ENCODE measurements at places on chromosomes 7 and 10.
A peak's percentile ranks its signal among the peaks of the same experiment; 100 is the strongest.

DNA sequence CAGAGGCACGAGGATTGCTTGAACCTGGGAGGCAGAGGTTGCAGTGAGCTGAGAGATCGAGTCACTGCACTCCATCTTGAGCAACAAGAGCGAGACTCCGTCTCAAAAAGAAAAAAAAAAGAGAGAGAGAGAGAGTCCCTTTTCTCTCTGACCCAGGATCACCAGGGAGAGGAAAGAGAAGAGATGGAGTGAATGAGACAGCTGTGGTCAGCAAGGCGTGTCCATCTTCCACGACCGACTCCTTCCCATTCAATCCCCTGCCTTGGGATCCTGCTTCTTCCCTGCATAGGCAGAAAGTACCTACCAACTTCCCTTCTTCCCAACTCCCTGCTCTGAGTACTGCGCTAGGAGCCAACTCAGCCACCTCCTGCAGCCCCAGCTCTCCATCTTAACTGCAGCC is 5.2 kb upstream of the ZAN start:
- no peak for DNase-seq

- no peak for DNase-seq
These were observed at the start of gene CUZD1 for GRCh38 chr10:122845783-122846332. Gene CUZD1, minus strand, starts transcription at chr10:122845857. Its CDS starts 14 bp downstream, at chr10:122845843.

DNA sequence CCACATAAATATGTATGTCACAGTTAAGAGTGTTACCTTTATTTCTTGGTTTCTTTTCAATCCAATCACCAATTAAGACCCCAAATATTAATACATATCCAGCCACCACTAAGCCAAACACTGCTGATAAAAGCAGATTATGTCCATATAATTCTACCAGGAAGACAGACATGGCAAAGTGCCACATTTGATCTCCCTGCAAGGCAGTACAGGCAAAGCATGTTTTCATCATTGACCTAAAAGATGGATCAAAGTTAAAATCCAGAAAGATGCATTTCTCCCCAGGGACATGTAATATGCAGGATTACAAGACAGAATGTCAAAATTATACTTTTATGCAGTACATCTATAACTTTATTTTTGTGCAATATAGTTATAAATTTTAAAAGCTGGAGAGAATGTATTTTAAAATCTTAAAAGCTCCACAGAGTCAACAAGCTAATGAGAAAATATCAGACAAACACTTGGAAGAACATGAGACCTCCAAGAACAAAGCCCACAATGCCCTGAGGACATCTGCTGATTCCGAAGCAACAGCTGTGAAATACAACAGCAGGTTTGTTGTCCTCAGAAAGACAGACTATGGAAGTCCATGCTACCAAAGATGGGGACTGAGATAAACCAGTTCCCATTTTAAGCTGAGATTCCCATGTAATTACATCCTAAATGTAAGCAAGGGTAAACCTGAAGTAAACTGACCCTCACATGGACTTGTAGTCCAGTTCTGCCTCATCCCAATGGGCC is 54.5 kb upstream of the TOMM7 start:
- DNase-seq = no peak

DNA sequence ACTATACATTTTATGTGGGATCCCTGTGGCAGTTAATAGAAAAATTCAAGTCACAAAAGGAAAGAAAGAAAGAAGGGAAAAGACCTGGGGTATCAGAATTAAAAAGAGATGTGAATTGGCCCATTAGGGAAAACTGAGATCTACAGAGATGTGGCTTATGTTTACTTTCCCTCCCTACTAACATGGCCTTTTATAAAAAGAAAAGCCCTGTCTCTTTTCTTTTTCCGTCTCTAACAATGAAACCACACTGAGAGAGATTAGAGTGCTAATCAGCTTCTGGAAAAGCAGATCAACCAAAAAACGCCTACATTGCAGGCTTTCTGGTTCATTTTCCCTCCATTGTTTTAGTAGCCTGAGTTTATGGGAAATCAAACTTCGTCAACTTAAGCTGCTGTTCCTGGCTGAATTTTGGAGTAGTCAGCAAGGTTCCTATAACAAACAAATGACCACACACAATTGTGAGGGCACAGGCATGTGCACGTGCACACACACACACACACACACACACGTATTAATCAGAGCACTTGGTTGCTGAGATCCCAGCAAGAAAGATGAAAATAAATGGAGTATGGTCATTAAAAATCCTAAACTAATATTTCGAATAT is 235.1 kb downstream of the SORCS1 start:
- no peak for DNase-seq

- no peak for DNase-seq
These were observed 8.3 kb downstream of the GALNT17 start for GRCh38 chr7:71140264-71140663.

- DNase-seq = no peak
These were observed 158.5 kb downstream of the DKK1 start for GRCh38 chr10:52472406-52473146.

DNA sequence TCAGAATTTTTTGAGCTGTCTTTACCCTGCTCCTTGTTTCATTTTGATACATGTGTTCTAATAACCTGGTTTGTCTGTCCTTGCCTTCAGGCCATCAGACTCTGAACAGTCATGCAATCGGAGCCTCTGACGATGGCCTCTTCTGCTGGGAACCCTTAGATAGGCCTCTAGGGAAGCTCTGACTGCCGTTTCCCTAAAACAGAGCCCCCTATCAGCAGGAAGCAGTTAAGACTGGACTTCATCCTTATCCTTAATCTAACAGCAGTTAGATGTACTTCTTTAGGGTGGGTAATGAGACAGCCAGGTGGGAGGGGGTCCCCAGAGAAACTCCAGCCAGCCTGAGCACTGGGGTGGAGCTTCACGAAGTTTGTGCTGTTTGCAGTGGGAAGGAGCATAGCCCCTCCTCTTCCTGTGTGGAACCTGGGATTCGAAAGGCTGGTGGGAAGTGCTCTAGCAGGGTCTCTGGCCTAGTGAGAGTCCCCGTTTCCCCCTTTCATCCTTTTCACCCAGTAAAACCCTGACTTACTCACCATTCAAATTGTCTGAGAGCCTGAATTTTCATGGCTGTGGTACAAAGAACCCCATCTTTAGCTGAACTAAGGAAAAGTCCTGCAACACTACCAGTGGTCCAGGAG is 28.4 kb upstream of the SORCS3 start:
- DNase-seq = no peak

- DNase-seq = no peak
These were observed 121.0 kb downstream of the ITIH5 start for GRCh38 chr10:7545792-7546191.

- DNase-seq = no peak
These were observed 9.2 kb upstream of the SLC18A3 start for GRCh38 chr10:49600781-49601400.

- no peak for DNase-seq
These were observed 48.1 kb upstream of the GLCCI1 start for GRCh38 chr7:7920481-7920880.

- DNase-seq = no peak
These were observed 66.7 kb downstream of the CCDC3 start for GRCh38 chr10:12934777-12935176.

GRCh38 chr7:157910446-157910845 is 573.6 kb downstream of the DNAJB6 start:
- no peak for DNase-seq

- DNase-seq = no peak
These were observed 178.6 kb downstream of the CXCL12 start for GRCh38 chr10:44206127-44206818.

DNA sequence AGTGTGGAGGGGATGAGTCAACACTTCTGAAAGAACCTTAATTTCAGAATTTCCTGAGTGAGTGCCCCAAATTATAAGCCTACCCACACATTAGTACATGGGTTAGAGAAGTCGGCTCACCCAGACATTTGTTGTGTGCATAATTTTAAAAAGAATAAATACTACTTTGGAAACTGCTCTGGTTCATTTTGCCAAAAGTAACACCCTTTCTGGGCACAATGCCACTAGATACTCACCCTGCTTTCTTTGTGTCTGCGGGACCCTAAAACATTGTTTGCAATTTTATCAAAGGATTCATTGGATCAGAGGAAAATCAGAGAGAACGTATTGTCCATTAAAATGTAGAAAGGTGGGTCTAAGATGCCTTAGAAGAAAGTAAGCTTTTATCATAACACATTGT is 245.5 kb upstream of the NRP1 start:
- DNase-seq = no peak

DNA sequence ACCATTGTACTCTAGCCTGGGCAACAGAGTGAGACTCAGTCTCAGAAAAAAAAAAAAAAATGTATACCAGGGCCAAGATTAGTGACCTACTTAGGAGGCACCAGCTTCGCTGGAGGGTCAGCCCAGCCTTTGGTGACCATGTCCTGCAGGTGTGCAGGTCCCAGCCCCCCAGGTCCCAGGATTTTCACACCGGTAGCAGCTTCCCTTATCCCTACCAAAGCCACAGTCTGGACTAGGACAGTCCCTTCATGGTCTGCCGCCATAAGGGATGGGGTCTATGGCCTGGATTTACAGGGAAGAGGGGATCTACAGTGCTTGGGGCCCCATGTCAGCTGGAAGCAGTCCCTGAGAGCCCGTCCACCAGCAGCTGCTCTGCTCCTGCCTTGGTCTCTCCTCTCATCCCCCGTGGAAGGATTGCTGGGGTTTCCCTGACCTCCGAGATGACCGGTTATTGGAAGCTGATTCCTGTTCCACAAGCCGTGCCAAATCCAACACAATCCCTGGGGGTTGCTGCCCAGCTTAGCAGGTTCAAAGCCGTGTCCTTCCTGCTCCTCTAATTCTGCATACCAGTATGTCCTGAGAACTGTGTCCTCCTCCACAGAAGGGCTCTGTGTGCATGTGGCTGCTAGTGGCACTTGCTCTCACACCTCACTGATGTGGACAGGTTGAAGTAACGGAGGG is 11.0 kb upstream of the NDUFB2 start:
- DNase-seq = no peak

- DNase-seq = no peak
These were observed 364.2 kb downstream of the GLRX3 start for GRCh38 chr10:130500261-130501000.

GRCh38 chr7:39252916-39253315 is 275.2 kb downstream of the POU6F2 start:
- DNase-seq = no peak

GRCh38 chr10:113557424-113557862 is 4.6 kb downstream of the HABP2 start:
- DNase-seq = no peak

DNA sequence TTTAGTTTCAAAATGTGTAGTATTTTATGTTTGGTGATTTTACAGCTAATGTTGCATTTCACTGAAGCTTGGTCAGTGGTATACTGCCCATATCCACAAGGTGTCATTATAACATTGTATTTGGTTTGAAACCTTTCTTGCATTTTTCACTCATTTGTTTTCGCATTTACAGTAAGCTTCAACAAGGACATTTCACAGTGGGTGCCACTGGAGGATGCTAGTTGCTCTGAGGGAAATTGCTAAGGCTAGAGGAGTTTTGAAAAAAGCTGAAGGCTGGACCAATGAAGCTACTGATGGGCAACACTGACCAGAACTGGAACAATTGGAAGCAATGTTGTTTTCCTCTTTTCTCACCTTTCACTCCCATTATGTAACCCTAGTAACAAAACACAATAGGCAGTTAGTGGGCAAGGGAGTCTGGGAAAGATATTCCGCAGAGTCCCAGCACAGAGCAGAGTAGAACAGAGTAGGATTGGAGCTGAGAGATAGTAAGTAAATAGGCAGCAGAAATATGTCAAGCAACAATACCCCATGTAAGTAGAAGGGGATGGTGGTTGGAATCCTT is 23.6 kb upstream of the SRI start:
- no peak for DNase-seq

- DNase-seq = no peak
These were observed 11.7 kb downstream of the PTPRE start for GRCh38 chr10:127918572-127918971.

GRCh38 chr10:100791369-100792058 is 46.1 kb downstream of the PAX2 start:
- DNase-seq = no peak

DNA sequence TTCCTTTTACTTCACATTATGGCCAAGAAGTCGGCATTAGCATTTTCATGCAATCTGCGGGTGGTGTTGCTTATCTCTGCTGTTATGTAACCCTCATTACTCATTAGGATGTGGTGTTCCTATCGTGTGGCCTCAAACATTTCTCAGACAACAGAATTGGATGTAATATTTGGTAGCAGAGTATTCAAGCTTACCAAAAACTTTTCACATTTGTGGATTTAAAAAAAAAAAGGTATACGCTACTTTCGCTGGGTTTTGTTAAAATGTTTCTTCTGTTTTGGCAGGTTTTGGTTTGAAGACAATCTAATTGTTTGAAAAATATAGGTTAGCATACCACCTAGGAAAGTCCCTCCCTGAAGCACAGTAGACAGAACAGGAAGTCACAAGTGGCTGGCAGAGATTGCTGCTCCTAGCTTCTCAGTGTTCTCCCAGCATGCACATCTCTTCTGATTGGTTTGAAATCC is 128.8 kb downstream of the GATA3 start:
- peak; percentile 36 for DNase-seq

GRCh38 chr7:31122649-31123058 is 70.5 kb downstream of the ADCYAP1R1 start:
- DNase-seq = no peak

DNA sequence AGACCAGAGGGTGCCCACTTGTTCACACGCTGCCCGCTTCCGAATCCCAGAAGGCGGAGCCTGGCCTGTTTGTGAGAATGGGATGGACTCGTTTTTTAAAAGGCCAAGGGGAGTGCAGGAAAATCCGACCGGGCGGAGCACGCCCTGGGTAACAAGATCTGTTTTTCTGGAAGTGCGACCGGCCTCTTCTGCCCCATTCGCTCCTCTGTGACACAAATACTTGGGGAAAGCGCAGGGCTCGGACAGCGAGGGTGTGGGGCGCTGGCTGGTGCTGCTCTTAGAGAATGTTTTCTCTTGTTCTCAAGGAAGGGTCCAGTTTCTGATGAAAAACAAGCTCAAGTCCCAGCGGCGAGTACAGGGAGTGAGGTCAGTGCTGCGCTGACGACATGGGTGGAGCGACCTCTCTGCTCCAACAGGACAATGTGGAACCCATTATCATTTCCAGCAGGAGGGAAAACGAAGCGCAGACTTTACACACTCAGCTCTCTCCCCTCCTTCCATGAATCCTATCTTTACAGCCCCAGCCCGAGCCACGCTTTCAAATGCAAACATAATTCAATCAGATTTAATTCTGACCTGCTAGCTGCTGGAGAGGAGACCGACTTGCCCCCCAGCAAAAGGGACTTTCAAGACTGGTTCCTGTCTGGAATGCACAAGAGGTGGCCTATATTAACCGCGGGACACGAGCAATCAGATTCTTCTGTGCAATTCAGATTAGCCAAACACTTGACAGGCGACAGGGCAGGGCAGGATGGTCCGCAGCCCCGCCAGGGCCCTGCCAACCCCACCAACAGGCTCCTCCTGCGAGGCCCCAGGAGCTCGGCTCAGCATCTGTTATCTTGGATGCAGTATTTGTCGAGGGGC is 1.1 kb downstream of the RADIL start:
- no peak for DNase-seq

DNA sequence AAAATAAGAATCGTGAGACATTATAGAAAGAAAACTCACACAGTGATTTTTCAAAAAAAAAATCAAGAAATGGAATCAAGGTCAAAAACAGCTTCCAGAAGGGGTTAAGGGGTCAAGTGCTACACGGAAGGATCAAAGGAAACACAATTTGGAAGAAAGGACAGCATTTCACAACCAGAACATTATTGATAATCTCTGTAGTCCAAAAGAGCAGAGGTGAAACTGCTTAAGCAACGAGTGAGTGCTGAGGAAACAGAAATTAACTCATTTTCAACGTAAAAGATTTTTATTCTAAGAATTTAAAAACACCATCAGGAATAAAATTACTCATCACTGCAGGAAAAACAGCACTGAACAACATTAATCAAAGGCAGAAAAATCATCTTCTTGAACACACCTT is 23.5 kb downstream of the MINDY3 start:
- DNase-seq = no peak
